ENCODE measurements at places on chromosomes 11 and 22.
A peak's percentile ranks its signal among the peaks of the same experiment; 100 is the strongest.

DNA sequence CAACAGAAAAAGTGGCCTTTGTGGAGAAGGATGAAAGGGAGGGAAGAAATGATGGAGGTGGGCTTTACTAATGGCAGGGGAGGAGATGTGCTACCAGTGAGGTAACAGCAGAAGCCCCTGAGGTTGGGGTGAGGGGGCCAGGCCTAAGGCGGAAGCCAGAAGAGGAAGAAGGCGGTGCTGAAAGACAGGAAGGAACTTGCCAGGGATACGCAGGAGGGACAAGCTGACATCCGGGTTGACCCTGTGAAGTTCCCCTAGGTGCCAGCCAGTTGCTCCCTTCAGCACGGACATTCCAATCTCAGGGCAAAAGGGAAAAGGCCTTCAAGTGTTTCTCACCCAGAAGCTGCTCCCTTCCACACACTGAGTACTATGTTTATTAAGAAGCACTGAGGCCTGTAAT is 2.3 kb upstream of the TIRAP start:
- no peak for DNase-seq

DNA sequence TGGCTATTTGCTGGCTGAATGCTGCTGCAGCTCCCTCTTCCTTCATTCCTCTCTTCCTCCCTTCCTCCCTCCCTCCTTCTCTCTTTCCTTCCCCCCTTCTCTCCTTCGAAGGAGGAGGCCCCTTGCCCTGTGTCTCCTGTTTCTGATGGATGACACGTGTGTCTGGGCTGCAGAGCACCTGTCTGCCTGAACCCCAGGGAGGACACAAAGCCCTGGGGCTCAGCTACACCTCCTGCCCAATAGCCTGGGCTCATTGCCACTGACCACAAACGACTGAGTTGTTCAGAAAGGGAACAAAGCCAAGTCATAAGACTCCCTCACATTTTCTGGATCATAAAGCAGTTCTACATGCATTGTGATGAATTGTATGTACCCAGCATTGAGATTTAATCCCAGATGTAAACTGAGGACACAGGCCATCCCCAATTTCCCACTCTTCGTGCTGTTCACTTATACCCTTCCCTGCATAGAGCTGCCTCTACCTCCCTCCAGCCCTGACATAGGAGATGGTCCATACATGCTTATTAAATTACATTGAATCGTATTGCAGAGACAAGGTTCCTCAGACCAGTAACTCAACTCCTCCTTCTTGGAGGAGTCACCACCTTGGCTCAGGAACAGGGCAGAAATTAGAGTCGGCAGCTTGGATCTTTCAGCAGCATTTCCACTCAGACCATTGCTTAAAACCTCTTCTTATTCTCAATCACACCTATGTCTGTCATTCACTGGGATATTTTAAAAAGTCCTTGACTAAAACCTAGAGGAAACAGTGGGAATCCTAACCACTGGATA is 1.2 kb downstream of the CSRP3 start:
- no peak for DNase-seq

GRCh38 chr22:24417901-24418641 is 9.3 kb upstream of the ADORA2A start:
- no peak for DNase-seq

DNA sequence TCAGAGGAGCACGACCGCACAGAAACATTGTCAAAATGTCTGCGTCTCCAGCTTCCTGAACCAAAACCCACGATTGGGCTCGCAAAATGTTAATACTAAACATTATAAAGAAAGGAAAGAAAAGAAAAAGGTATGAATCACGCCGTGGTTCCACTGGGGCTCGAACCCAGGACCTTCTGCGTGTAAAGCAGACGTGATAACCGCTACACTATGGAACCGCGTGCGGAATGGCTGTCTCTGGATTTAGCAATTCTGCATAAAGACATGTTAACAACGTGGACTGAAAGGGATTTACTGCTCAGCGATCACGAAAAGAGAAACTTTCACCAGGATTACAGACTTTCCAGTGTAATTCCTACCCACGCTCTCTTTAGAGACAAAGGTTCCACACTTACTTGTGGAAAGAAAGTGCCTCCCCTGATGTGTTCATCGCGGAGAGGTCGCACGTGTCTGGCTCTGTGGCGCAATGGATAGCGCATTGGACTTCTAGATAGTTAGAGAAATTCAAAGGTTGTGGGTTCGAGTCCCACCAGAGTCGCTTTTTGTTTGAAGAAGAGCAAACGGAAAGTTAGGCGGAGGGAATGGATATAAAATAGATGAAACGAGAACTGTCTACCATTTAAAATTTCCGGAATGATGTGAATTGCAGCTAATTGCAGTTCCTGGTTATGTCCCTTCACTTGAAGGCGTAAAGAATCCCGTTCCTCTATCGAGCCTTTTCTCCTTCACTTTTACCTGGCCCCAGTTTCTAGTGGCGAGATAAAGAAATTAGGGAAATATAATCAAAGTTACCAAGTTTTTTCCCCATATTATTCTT is 39.7 kb downstream of the OR4D9 start:
- DNase-seq: peak; percentile 72

DNA sequence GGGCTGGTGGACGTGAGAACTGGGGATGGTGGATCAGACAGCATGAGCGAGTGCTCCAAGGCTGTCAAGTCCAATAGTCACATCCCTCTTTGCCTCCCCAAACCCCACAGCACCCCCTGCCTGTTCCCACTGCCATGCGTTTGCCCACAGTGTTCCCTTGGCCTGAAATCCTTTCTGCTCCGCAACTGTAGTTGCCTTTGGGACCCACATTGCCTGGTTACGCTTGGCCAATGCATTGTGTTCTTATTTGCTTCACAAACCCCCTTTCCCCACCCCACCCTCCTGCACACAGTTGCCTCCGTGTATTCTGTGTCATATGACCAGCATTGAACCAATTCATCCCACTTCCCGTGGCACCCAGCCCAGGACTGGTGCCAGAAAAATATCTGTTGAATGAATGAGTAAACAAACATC is 2.1 kb upstream of the KIAA0930 start:
- DNase-seq: no peak

DNA sequence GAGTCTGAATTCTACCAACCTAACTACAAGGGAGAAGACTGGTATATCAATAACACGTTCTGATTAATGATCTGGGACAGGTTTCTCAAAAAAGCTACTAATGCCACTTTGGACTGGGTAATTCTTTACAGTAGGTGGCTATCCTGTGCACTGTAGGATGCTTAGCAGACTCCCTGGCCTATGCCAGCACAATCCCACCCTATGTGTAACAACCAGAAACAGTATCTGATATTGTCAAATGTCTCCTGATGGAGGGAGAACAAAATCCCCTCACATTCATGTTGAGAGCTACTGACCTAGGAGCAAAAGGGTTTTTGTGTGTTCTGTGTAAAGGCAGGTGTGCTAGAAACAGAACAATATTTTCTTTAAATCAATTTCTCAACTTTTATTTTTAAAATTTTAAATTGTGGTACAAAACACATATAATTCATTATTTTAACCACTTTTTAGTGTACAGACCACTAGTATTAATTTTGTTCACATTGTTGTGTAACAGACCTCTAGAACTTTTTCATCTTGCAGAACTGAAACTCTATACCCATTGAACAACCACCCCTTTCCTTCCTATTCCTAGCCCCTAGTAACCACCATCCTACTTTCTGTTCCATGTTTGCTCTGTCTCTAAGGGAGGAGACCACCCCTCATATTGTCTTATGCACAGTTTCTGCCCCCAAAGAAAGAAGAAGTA is 2.1 kb upstream of the MS4A6A start:
- DNase-seq: no peak

- no peak for DNase-seq
Measured at GRCh38 chr22:49267996-49268395, 559.7 kb downstream of the BRD1 start.

DNA sequence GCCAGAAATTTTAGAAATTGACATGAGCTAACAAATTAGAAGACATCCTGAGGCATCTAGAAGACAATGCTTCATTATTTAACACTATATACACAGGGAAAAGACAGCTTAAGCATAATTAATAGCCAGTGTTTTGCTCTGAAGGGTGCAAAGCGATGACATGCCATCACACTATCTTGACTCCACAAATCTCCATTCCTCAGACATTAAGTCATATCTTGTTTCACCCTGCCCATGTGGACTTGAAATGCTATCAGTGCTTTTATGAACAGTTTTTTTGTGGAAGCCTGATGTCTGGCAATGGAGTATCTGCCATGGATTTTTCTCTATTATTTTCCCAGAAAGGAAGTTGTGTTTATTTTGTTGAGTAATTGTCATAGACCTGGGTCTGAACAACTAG is 2.3 kb downstream of the CARD18 start:
- DNase-seq: no peak

GRCh38 chr11:83819931-83820549 is 533.9 kb upstream of the CCDC90B start:
- no peak for DNase-seq

- DNase-seq: no peak
Measured at GRCh38 chr11:107504981-107505380, 47.4 kb upstream of the CWF19L2 start.

DNA sequence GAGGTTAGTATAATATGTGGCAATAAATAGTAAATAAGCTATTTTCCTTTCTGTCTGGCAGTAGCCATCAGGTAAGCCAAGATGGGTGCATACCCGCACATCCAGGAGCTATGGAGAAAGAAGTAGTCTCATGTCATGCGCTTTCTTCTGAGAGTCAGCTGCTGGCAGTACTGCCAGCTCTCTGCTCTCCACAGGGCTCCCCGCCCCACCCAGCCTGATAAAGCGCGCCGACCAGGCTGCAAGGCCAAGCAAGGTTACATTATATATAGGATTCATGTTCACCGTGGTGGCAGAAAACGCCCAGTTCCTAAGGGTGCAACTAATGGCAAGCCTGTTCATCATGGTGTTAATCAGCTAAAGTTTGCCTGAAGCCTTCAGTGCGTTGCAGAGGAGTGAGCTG is 126.2 kb downstream of the ATG16L2 start:
- no peak for DNase-seq

- no peak for DNase-seq
Measured at GRCh38 chr11:90512846-90513245, 290.0 kb upstream of the CHORDC1 start.

- no peak for DNase-seq
Measured at GRCh38 chr11:18791969-18792628, 501 bp upstream of the PTPN5 start.

GRCh38 chr11:1557904-1558774 is 13.9 kb downstream of the DUSP8 start:
- DNase-seq: no peak

- DNase-seq: no peak
Measured at GRCh38 chr22:45340323-45340722, 30.6 kb downstream of the FAM118A start.

GRCh38 chr11:66967670-66968425 is 7.3 kb upstream of the C11orf86 start:
- DNase-seq: peak; percentile 78

DNA sequence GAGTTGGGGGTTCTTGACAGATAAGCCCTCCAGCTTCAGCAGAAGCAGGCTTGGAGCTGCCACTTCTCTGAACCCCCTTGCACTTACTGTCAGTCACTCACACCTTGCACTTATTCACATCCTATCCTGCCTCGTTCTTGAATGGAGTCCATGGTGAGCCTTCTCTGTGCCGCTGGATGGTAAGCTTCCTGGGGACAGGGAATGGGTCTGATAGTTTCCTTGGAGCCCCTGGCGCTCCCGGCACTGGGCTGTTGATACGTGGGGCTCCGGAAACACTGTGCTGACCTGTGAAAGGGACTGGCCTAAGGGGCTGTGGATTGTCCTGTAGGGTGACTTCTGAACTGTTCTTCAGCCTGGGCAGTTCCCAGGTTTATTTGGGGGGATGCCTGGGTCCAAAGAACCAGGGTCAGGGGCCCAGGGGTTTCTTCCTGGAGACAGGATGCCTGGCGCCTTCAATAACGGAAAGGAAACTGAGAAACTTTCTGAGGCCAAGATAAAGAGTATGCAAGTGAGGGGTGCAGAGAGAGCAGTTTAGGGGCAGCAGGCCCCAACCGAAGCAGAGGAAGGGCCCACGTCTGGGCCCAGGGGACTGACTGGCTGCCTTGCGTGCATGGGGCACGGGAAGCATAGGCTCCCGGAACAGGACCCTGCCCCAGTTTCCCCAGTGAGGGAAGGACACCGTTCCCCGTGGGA is 709 bp upstream of the ST3GAL4 start:
- peak; percentile 45 for DNase-seq

- DNase-seq: no peak
Measured at GRCh38 chr22:44133161-44133560, 47.6 kb upstream of the PARVG start.

- no peak for DNase-seq
Measured at GRCh38 chr11:124482362-124483147, 37.1 kb upstream of the OR8B8 start.

GRCh38 chr11:125418396-125418795 is 77.7 kb downstream of the FEZ1 start:
- DNase-seq: no peak

- DNase-seq: no peak
Measured at GRCh38 chr22:20762233-20762796, 11.6 kb upstream of the SERPIND1 start.

DNA sequence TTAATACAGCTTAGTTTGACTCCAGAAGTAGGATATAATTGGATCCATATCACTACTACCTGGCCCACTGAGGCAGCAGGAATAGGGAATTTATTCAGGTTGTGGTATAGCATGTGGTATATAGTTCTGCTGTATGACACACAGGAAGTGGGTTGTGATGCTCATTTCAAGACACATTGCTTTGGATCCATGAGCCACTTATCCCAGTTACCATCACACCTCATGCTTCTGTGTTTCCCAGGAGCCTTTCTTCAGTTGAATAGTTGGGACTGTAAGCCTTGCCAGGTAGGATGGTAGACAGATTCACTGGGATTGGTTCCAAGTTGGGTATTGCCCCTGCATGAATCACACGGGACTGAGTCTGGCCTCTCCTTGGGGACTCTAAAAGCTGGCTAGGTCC is 9.9 kb upstream of the SLC37A2 start:
- no peak for DNase-seq

DNA sequence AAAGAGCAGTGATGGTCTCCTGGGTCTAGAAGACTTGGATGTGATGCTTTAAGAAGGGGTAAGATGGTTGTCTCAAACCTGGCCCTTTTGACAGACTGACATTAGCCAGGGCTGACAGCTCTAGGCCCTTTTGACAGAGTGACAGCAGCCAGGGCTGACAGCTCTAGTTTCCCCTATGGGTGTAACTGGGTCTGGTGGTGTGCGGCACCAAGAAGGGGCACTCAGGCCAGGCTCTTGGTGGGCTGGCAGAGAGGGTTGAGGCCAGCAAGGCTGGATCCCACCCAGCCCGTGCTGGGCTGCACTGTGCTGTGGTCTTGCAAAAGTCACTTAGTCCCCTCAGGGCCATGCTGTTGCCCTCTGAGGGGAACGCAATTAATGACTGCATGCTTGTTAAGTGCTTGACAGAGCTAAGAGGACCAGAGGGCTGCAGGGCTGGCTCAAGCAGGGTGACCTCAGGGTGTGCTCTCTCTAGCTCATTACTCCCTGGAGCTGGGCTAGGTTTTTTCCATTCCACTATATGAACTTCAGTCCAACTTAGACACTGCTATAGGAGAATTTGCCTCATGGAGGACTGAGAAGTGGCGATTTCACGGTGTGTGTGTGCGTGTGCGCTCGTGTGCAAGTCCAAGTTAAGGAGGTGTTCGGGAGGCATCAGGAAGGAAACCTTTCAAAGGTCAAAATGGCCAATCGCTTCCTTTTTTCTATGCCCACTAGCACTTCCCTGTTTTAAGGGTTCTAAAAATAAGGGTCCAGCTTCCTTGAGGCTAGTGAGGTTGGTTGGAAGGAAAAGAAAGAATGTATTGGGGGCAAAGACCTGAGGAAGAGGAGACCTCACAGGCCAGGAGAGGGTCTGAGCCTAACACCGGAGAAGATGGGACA is 4.4 kb downstream of the UBASH3B start:
- DNase-seq: no peak

Data from RWPE2 (cell line).